NCI-H1436 (cell line): ENCODE measurements at places on chromosomes 7 and 10.

DNA sequence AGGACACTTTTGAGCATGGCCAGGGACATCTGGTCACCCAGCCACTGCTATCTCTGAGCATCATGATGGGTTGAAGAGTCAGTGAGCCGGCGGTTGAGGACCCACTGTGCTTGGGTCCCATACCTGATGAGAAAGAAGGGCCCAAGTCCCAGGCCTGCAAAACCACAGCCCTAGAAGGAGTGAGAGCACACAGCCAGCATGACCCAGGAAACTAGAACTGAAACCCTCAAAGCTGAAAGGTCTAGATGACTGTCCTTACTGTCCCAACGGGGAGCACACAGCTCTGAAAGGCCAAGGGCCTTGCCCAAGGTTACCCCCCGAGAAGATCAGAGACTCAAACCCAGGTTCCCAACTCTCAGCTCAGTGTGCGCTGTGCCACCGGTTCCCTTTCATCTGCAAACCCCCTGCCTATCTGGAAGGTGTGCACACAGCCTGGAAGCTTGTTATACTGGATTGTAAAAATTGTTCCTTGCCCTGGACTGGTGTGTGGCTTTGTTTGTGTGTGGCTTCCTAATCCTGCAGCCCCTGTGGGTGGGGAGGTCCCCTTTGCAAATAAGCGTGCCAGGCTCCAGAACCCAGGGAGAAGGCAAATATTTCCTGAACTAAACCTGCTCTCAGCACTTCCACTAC, 22.6 kb upstream of the PSAP start:
- no peak for DNase-seq

DNA sequence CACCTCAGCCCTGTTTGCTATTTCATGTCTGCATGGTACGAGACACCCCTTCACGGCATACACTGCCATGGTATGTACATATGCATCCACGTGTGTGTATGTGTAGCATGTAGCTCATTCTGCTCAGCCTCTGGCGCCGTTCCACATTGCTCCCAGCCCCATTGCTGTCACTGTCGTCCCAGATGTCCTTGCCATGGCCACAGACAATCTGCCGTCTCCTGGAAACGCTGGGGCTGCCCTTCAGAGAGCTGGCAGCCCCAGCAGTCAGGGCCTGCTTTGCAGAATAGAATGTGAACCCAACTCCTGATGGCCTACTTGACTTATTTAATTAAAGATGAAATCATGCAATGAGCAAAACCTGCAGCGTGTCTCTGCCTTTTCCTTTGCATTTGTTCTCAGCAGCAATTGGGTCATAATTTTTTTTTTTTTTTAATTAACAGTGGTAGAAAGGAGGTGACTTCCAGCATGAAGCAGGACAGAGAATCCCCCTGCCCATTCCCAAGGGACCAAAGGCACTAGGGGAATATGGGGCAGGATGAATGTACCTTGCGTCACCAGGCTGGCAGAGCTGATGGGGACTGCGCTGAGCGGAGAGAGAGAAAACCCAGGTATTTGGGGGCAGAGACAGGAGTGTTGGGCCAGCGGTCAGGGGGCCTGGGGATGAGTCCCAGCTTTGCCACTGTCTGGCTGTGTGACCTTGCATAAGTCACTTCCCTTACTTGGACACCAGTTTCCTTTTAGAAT, 49.2 kb downstream of the CHST3 start:
- DNase-seq, result no peak

GRCh38 chr10:54702583-54703485, 98.2 kb downstream of the PCDH15 start:
- no peak for DNase-seq

GRCh38 chr7:5217851-5218331, 27.9 kb downstream of the WIPI2 start:
- no peak for DNase-seq

DNA sequence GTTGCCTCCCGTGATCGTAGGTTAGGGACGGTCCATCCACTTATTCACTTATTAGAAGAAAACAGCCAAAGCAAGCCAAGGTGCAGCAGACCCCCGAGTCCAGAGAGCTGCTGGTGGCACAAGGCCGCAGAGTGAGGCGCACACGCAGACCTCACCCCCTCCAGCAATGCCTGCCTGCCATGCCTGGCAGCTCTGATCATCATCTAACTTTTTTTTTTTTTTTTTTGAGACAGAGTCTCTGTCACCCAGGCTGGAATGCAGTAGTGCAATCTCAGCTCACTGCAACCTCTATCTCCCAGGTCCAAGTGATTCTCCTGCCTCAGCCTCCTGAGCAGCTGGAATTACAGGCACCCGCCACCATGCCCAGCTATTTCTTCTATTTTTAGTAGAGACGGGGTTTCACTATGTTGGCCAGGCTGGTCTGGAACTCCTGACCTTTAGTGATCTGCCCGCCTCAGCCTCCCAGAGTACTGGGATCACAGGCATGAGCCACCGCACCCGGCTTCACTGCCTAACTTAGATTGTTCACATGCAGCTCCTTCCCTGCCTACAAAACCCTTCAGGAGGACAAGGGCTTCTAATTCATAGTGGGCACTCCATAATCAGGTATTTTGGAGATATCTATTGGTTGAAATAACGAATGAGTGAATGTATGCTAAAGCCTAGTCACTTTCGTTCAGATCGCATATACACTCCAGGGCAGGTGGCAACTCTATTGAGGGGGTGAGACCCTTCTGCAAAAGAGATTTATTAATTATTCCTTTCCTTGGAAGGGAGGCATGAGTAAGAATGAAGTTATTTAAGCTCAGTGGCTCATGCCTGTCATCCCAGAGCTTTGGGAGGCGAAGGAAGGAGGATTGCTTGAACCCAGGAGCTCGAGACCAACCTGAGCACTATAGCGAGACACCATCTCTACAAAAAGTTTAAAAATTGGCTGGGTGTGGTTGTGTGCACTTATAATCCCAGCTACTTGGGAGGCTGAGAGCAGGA, 15.9 kb downstream of the TRIM56 start:
- DNase-seq, result no peak
